ENCODE measurements at places on chromosomes 12 and 14.

GRCh38 chr12:119432949-119433348, 98.4 kb downstream of the CCDC60 start:
- DNase-seq, result no peak

DNA sequence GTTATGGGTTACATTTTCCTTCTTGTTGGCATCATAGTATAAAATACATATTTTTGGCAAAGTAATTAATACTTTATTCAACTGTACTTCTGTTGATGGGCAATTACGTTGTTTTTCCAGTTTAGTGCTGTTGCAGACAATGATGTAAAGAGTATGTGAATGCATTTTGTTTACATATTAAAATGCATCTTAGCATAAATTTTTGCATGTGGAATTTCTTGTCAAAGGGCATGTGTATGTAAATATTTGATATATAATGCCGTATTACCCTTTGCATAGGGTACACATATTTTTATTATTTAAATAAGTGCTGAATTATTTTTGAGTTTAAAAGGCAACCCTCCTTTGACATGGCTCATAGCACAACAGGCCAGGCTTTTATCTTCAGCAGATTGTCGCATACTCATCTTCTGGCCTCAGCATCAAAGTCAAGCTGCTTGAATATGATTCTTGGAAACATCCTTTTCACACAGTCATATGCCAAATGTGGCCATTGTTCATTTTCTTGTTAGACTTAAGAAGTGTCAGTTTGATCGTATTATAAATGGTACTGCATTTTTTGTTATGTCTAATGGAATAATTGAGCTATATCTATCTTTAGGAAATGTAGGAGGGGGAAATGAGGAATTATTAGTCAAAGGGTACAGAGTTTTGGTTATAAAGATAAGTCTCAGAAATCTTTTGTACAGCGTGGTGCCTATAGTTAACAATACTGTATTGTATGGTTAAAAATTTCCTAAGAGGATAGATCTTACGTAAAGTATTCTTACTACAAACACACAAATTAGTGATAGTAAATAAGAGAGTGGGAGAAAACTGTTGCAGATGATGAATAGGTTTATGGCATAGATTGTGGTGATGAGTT, 138.5 kb downstream of the FUT8 start:
- no peak for DNase-seq

DNA sequence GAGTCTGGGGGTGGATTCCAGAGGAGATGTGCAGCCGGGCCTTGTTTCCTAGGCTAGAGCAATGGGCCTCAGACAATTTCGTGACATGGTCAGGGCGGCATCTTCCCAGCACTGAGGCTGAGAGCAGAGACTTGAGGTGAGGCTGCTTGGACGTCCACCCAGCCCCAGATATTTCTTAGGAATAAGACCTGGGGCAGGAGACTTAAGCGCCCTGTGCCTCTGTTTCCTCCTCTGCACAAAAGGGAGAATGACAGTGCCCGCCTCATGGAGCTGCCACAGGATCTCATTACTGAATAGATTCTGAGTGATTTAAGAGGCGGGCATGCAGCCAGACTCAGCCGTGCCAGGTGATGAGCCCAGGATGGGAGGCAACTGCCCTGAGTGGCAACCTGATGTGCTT, 297.9 kb upstream of the SFSWAP start:
- no peak for DNase-seq

GRCh38 chr12:53854701-53855316, 83.8 kb upstream of the HOXC13 start:
- no peak for DNase-seq

GRCh38 chr14:55638665-55639064, 58.7 kb downstream of the KTN1 start:
- DNase-seq, result no peak

- DNase-seq, result no peak
These were observed 88.1 kb upstream of the CCDC175 start for GRCh38 chr14:59664741-59665140.

DNA sequence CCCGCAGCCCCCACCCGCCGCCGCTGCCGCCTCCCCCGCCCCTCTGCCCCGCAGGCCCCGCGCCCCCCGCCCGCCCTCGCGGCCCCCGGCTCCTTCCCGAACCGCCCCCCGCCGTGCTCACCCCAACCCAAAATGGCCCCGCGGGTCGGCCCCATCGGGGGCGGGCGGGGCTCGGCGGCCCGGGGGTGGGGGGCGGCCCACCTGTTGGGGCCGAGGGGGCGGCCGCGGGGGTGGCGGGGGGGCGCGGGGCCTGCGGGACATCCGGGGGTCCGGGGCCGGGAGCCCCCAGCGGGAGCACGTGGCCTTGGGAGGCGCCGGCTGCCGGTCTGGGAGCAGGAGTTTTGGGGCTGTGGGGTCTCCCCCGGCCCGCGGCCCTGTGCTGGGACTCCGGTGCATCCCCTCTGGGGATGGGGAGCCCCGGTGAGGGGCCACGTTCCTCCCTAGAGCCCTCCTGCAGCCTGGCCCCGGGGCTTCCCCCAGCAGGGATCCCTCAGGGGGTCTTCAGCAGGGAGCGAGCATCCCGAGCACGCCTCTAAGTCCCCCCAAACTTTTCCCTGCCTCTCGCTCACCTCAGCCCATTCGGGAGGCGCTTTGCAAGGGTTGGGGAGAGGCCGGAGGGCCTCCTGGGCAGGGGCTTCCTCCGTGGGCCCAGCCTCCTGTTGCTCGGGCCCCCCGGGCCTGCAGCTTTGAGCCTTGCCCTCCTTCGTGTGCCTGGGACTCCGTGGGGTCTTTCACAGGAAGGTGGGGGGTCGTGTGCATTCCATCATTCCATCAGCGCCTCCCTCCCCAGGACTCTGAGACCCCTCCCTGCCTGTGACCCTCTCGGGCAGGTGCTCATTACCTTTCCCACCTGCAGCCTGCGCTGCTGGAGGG, 710 bp downstream of the MTA1 start:
- DNase-seq, result no peak

GRCh38 chr12:72747111-72747849, 475.1 kb downstream of the TRHDE start:
- no peak for DNase-seq

GRCh38 chr14:97113339-97113738, 316.2 kb downstream of the VRK1 start:
- DNase-seq, result no peak

GRCh38 chr14:76389841-76390240, 13.9 kb downstream of the ESRRB start:
- no peak for DNase-seq
